ENCODE measurements at places on chromosomes 12 and 14.

- DNase-seq = no peak
Measured at GRCh38 chr14:104385531-104386101, 193.9 kb upstream of the C14orf180 start.

DNA sequence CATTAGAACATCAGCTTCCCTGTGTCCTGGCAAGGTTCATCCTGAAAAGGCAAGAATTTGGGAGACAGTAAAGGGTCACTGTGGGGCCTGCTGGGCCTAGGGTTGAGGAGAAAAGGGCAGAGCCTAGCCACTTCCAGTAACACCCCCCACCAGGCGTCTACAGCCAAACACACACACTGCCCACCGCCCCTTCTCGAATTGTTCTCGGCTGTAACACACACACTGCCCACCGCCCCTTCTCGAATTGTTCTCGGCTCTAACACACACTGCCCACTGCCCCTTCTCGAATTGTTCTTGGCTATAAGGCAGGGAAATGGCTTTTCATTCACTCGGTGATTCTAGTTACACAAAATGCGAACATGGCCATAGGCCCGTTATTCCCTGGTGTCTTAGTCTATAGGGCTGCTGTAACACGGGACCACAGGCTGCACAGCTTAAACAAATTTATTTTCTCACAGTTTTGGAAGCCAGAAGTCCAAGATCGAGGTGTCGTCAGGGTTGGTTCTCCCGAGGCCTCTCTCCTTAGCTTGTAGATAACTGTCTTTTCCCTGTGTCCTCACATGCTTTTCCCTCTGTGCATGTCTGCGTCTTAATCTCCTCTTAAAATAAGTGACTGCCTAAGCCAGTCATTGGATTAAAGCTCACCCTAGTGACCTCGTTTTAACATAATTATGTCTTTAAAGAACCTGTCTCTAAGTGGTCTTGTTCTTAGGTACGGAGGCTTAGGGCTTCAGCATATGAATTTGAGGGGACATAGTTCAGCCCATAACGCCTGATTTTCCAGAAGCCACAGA is 171.0 kb downstream of the ADGRD1 start:
- no peak for DNase-seq

- no peak for DNase-seq
Measured at GRCh38 chr14:28778138-28779117, 11.8 kb downstream of the FOXG1 start.

- DNase-seq = no peak
Measured at GRCh38 chr12:132436791-132437251, 53.1 kb upstream of the FBRSL1 start.

- DNase-seq = no peak
Measured at GRCh38 chr12:51920046-51920445, 12.7 kb downstream of the ACVRL1 start.

GRCh38 chr14:66628636-66629035 is 120.7 kb downstream of the GPHN start:
- no peak for DNase-seq

GRCh38 chr12:109753959-109754358 is 40.3 kb downstream of the FAM222A start:
- DNase-seq = no peak

DNA sequence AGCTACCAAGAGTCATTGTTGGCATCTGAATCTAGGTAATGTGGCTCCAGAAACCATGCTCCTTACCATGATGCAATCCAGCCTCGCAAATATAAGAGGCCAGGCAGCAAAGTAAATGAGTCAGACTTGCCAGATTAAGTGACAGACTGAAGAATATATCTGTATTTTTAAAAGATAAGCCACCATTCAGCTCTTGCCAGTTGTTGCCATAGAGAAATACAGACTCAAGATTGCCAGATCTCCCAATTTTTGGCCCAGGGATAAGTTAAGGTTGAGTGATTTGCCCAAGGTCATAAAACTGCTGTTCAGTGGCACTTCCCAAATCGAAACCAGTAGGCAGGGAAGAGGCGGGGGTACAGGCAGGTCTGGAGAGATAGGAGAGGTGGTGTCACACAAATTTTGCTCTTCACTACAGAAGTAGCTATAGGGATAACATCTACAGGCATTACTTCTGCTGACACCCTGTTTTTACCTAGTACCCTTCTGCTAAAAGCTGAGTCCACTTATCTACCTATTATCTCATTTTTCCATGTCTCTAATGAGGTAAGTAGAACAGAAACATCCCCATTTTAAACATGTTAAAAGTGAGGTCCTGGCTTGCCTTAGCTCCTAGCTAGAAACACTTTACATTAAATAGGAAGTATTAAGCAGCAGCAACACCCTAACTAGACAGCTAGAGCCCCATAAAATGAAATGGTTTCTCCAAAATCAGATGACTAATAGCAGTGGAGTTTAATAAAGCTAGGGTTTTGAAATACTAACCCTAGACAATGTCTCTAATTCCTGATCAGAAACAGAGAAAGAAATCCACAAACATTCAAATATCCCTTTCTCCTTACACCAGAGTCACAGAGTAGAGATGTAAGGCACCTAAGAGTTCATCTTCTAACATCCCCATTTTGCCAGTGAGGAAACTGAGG is 19.5 kb downstream of the DCAF5 start:
- no peak for DNase-seq

- DNase-seq = no peak
Measured at GRCh38 chr12:87338681-87339080, 690.5 kb downstream of the C12orf50 start.

Data from T-helper 2 cell treated with Interferon-gamma antibody and Interleukin-4, amounts not matched to agents 5 μg/mL and 100 μg/mL, for 36 hours (primary cell).